Urothelium cell line (cell line): ENCODE measurements at places on chromosomes 13 and 19.

GRCh38 chr19:55704494-55705245 is 29.6 kb downstream of the EPN1 start:
- DNase-seq, result no peak

DNA sequence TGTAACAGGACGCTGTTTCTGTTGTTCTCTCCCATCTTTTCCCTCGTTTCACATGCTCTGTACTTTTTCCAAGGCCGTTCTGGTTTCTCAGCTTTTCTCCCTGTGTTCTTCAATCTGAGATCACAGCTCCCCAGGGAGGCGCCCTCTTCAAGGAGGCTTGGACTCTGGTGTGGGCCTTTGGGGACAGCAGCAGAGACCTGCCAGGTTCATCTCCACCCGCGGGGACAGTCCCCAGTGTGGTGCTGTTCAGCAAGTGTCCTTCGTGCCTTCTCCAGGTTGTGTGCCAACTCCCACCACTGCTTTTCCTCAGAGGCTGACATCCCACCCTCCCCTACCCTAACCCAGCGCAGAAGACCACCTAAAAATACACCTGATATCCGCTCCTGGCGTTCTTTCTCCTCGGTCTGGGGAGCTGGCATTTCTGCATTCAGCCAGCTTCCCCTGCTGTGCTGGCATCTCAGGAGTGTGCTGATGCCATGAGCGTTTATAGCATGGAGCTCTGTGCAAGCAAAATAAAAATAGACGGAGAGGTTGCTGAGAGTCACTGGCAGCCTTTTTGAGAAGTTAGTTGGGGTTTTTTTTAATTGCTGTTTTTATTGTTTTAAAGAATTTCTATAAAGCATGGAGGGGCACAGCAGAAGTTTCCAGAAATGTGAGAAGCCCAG is 149.4 kb downstream of the STK24 start:
- no peak for DNase-seq

GRCh38 chr13:106859533-106859904 is 291.6 kb upstream of the ARGLU1 start:
- no peak for DNase-seq

DNA sequence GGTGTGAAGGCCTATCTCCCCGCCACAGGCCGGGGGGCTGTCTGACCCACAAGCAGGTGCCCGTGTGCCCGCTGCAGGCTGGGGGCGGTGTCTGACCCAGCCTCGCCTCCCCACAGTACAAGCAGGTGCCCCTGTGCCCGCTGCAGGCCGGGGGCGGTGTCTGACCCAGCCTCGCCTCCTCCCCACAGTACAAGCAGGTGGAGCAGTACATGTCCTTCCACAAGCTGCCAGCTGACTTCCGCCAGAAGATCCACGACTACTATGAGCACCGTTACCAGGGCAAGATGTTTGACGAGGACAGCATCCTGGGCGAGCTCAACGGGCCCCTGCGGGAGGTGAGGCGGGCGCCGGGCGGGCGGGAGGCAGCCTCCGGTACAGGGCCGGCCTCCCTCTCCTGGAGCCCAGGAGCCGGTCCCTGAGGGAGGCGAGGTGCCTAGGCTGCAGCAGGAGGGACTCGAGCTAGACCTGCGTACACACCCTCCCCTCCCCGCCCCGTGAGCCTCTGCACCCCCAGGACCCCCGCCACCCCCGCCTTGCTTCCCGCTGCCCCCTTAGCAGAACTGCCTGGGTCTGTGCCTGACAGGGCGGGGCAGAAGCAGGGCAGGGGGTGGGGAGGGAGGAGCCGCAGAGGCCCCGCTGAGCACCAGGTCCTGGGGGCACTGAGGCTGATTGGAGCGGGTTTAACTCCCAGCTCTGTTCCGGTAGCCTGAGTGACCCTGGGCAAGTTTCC is 20.6 kb downstream of the HCN2 start:
- no peak for DNase-seq

- DNase-seq, result peak; percentile 35
Measured at GRCh38 chr13:109182777-109183465, 553.5 kb downstream of the MYO16 start.

DNA sequence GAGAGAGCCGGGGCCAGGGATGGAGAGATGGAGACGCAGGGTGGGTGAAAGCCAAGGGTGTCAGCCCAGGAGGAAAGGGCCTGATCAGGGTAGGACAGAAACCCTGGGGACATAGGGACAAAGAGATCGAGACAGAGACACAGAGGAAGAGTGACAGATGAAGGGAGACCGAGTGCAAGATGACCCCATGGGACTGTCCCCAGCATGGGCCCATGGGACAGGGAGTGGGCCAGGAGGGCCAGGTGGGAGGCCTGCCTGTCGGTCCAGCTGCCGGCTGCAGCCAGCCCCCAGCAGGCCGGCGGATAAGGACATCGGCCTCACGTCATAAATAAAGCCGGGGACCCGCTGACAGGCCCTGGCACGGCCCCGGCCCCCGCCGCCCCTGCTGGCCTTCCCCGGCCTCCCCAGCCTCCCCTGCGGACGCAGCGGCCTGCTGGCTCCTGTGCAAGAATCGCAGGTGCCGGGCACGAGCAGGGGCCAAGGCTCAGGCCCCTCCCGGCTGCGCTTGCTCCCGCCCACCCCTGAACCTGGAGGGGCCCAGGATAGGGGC is 6.3 kb downstream of the REX1BD start:
- no peak for DNase-seq

- no peak for DNase-seq
Measured at GRCh38 chr13:110348309-110349105, 41.4 kb downstream of the COL4A2 start.

GRCh38 chr13:43005460-43006236 is 13.6 kb upstream of the EPSTI1 start:
- DNase-seq, result no peak

GRCh38 chr19:53881482-53882390 is at the start of gene PRKCG:
Gene PRKCG, plus strand, starts transcription at chr19:53882197. Its CDS starts 298 bp downstream, at chr19:53882495.
- peak; percentile 65 for DNase-seq

- DNase-seq, result no peak
Measured at GRCh38 chr13:48319531-48320398, 16.2 kb downstream of the RB1 start.

- DNase-seq, result no peak
Measured at GRCh38 chr13:50428183-50428877, 413.1 kb downstream of the KCNRG start.

DNA sequence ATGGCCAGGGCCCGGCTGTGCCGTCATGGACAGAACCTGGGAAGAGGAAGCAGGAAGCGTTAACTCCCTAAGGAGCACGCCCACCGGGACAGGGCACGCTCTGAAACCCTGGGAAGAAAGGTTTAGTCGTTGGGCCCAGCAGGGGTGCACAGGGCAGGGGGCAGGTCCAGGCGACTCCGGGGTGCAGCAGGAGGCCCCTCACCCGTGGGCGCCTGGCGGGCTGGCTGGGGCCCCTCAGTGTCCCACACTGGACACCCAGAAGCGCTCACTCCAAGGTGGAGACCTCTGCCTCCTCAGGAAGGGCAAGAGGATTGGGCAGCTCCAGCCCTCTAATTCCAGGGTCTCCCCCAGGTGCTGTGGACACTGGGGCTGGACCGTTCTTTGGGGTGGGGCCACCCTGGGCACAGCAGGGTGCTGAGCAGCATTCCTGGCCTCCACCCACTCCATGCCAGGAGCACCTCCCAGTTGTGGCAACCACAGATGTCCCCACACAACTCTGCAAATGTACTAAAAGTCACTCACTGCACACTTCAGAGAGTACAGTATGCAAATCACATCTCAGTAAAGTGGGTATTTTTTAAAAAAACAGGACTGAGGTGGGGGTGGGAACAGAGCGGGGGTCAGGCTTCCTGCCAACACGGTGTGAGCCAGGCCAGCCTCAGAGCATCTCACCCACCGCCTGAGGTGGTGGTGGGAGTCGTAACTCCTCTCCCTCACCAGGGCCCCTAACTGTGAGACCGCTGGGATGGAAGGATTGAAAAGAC is 35.2 kb downstream of the PIP5K1C start:
- DNase-seq, result no peak

DNA sequence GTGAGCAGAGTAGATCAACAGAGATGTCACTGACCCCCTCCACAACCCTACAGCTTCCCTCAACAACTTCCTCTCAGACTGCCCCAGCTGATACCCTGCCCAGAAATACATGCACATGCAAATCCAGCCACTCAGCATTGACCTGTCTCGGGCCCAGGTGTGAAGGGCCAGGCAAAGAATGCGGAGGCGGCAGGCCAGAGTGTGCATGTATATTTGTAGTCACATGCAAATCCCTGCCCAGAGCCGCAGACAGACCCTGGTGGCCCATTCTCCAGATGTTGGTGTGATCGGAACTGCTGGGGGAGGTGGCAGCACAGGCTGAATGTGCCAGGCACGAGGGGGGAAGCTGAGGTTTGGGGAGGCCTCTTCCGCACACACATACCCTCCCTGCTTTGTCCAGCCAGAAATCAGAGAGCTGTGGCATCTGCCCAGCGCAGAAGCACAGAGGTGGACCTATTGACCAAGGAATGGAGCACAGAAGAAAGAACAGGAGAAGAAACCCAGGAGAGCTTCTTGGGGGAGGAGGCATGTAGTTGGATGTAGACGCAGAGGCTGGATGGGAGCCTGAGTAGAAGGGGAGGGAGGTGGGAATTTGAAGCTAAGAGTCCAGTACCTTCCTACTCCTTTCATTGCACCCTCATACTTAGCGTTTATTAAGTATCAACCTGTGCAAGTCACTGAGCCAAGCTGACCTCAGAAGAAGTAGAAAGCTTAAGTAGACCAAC is 14.4 kb downstream of the MEF2B start:
- DNase-seq, result no peak

GRCh38 chr19:53132141-53132991 is at the start of gene ZNF415:
Gene ZNF415, minus strand, starts transcription at chr19:53132910. Its CDS starts 10,234 bp downstream, at chr19:53122676.
- DNase-seq, result peak; percentile 74

GRCh38 chr19:38199340-38199739 is 24.7 kb downstream of the DPF1 start:
- no peak for DNase-seq

DNA sequence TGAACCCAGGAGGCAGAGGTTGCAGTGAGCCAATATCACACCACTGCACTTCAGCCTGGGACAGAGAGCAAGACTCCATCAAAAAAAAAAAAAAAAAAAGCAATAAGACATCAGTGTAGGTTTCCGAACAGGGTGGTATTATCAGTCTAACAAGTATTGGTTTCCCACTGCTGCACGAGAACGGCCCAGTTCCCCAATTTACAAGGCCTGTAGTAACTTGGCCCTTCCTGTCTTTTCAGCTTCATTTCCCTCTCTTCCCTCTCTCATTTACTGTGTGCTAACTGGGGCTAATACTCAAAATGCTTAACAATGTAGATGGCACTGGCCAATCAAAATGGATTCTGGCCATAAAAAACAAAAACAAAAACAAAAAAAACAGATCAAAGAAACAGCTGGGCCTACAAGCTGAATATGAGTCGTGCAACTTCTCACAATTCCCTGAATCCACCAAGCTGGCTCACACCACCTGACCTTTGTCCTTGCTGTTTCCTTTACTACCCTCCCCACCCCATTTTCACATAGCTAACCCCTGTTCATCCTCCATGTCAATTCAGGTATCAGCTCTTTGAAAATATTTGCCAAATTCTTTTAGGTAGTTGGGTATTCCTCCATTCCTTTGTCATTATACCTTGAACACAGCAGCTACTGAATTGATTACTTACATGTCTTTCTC is 2.4 kb downstream of the TEX101 start:
- DNase-seq, result no peak

GRCh38 chr13:46332772-46333171 is 54.3 kb downstream of the RUBCNL start:
- DNase-seq, result no peak

GRCh38 chr19:58229255-58229639 is 533 bp downstream of the ZNF544 start:
- peak; percentile 58 for DNase-seq

DNA sequence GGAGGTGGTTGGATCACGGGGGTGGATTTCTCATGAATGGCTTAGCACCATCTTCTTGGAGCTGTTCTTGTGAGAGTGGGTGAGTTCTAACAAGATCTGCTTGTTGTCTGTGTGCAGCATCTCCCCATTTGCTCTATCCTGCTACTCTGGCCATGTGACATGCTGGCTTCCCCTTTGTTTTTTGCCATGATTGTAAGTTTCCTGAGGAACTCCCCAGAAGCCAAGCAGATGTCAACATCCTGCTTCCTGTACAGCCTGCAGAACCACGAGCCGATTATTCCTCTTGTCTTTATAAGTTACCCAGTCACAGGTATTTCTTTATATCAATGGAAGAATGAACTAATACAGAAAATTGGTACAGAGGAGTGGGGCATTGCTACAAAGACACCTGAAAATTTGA is 2.3 kb upstream of the SIGLEC12 start:
- DNase-seq, result no peak

GRCh38 chr19:7887408-7888144 is 734 bp upstream of the LRRC8E start:
- DNase-seq, result no peak

- no peak for DNase-seq
Measured at GRCh38 chr13:72728290-72728605, 525 bp downstream of the BORA start.

- DNase-seq, result no peak
Measured at GRCh38 chr19:14772467-14772866, 5.9 kb downstream of the ADGRE2 start.

GRCh38 chr13:33860526-33860925 is 42.6 kb downstream of the RFC3 start:
- DNase-seq, result no peak

- no peak for DNase-seq
Measured at GRCh38 chr19:13955662-13956364, 3.5 kb downstream of the DCAF15 start.

GRCh38 chr13:80463673-80464352 is 122.9 kb upstream of the SPRY2 start:
- DNase-seq, result no peak

DNA sequence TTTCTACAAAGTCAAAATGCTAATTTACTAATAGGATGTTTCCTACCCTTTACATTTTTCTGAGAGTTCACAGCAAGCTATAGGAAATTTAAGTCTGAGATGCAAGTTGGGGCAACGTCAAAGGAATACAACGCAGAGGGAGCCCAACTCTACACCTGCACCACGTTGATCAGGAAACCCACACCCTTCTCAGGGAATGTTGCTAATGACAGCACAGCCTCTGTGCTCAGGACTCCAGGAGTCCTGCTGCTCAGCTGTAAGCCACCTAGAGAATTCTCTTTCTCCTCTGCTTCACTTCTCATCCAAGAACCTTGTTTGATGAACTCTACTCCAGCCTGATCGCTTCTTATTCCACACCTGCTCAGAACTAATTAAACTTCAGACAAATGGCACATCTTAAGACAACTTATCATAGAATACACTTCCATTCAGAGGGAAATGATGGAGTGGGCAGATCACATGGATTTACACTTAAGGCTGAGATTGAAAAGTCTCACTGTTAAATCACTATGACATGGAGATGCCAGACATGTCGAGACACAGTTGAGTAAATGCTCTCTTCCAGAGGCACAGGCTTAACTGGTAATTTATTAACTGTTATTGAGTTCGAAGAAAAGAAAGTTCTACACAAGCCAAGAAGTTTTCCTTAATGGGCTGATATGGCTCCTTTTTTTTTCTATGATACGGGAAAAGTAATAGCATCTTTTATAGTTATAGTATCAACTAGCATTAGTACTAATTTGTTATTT is 811.6 kb upstream of the ARGLU1 start:
- no peak for DNase-seq
